Activated CD4-positive, alpha-beta memory T cell treated with anti-CD3 and anti-CD28 coated beads for 36 hours (primary cell): ENCODE measurements at places on chromosomes 11 and 22.

GRCh38 chr11:30317030-30317429 is 5.9 kb upstream of the ARL14EP start:
- no peak for DNase-seq

DNA sequence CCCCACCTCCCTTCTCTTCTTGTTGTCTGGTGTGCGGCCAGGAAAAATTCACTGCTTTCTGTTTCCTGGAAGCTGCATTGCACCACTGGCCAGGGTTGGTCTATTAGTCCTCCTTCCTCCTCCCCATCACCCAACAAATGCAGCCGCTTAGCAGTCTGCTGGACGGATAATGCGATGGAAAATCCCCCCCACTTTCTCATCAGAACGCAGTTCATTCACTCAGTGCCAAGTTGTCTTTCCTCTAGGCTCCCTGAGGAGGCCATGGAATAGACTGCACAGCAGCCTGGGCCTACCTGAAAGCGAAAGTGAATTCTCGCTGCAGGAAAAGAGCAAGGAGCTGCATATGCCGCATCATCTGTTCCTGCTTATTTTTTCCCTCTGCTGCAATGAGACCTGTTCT is 513.6 kb downstream of the METTL15 start:
- DNase-seq: no peak

DNA sequence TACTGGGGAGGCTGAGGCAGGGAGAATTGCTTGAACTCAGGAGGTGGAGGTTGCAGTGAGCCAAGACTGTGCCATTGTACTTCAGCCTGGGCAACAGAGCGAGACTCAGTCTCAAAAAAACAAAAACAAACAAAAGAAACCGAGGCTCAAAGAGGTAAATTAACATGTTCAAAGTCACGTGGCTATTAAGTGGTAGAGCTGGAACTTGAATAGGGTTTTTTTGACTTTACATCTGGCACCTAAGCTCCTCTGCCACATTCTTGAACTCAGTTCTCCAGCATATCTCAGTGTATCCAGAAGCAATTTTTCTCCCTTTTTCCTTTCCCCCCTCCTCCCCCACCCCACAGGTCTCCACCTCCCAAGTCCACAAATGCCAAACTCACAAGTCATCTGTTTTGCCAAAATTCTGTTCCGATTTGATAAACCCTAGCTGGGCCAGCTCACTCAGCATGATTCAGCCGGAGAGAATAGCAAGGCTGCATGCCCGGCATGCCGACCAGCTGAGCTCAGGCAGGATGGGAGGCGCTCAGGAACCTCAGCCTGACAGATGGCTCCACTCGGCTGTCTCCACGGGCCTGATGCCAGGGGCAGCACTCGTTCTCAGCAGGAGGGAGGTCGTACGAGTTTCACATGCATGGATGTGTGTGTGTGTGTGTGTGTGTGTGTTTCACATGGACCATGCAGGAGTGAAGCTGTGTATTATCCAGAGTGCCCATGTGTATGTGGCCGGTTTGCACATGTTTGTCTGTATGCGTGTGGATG is 63.2 kb upstream of the RRAS2 start:
- no peak for DNase-seq

- DNase-seq: no peak
These were observed 226.9 kb downstream of the SNX19 start for GRCh38 chr11:130689222-130689908.

- DNase-seq: no peak
These were observed 1.4 kb downstream of the NARS2 start for GRCh38 chr11:78573271-78573670.

- DNase-seq: no peak
These were observed 4.3 kb downstream of the LARGE2 start for GRCh38 chr11:45926536-45927331.

GRCh38 chr22:50471197-50471847 is 3.5 kb downstream of the SBF1 start:
- DNase-seq: no peak

DNA sequence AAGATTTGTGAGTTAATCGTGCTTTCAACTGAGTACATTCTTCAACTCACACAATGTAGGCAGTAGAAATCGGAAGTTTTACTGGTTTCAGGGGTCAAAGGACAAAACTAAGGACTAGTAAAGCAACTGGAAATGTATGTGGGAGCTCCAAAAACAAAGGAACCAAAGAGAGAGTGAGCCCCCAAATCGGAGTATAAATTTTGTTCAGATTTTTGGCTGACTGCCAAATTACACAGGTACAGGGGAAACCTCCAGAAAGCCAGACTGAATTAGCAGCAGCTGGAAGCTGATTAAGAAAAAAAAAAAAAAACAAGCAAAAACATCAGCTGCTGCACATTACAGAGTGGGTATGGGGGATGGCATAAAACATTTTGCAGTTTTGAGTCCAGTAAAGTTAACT is 75.2 kb upstream of the GNAZ start:
- DNase-seq: no peak

DNA sequence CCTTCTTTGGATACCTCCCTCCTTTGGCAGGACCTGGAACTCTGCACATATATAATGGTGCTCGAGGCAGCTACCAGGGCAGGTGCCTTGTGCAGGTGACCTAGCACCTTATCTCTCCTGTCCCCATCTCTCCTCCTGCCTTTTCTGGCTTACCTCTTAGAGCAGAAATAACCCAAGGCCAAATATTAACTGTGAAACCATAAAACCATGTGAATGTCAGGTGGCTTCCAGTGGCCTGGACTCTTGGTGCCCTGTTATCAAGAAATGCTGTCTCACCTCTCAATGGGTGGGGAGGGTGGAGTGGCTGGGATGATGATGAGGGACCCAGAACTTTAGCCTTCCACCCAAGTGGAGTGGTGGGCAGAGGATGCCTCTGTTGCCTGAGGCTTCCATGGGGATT is 42.9 kb downstream of the YWHAH start:
- DNase-seq: no peak

- peak; percentile 76 for DNase-seq
These were observed 138.8 kb upstream of the SORL1-AS1 start for GRCh38 chr11:121591405-121592033.

DNA sequence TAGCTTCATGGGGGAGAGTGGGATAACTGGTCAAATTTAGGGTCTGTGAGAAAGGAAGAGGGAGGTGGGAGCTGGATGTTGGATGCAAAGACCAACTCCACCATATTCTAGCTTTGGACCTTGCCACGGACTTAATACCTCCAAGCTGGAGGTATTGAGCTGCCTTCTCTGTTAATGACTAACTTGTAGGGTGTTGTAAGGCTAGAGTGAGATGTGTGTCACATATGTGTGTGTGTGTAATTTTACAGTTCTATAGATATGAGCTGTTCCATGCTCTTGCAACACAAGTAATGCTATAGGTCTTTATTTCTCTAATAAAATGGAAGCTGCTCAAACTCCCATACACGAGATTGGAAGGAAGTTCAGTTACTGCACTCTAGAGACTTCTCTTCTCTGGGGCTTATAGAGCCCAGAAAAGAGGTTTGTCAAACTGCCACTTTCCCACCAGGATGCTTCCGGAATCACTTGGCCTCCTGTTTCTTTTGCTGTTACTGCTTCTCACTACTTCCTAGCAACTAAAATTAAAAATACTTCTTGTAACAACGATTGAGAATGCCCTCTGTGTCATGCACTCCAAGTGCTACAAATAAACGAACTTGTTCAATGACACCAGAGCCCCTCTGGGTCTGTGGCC is 16.0 kb upstream of the FJX1 start:
- DNase-seq: no peak

- DNase-seq: no peak
These were observed 602 bp upstream of the AQP11 start for GRCh38 chr11:77589181-77589520.

DNA sequence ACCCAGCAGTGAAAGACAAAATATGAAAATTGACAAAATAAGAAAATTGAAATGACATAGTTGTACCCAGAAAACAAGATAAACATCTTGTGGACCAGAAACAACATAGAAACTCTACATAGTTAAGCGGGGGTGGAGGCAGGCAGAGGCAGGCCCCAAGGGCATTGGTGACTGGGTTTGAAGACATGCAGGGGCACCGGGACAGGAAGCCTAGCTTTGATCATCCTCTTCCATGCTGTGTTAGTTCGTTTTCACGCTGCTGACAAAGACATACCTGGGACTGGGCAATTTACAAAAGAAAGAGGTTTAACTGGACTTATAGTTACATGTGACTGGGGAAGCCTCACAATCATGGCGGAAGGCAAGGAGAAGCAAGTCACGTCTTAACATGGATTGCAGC is 33.5 kb upstream of the CRTAM start:
- peak; percentile 17 for DNase-seq

DNA sequence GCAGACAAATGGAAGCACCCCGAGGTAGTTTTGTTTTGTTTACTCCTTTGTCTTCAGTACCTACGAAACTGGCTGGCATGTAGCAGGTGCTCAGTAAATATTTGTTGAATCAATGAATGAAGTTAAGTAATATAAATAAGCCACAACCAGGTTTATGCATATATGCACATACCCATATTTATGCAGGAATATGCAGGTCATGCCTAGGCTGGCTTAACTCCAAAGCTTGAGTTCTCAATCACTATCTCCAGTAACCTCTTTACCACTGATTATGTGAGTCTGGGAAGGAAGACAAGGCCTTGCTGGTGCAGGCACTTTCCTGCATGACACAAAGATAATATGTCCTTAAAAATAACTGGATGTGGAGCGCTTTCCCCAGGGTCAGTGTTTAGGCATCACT is 27.5 kb downstream of the ARL14EP start:
- no peak for DNase-seq

GRCh38 chr11:3123305-3123704 is 41.8 kb downstream of the OSBPL5 start:
- DNase-seq: no peak

- no peak for DNase-seq
These were observed 27.0 kb downstream of the P4HA3 start for GRCh38 chr11:74284466-74284865.

DNA sequence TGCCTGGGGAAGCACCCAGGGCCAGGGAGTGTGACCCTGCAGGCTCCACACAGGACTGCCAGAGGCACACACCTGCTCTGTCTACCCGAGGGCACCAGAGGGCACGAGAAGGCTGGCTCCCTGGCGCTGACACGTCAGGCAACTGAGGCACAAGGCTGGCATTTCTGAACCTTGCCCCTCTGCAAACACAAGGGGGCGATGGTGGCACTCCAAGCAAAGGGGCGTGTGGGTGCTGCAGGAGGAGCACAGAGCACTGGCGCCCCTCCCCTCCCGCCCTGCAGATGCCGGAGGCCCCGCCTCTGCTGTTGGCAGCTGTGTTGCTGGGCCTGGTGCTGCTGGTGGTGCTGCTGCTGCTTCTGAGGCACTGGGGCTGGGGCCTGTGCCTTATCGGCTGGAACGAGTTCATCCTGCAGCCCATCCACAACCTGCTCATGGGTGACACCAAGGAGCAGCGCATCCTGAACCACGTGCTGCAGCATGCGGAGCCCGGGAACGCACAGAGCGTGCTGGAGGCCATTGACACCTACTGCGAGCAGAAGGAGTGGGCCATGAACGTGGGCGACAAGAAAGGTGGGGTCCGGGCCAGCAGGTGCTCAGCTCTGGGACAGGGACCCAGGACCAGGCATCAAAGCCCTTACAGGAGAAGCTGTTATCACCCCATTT is 20.8 kb upstream of the TXNRD2 start:
- peak; percentile 78 for DNase-seq

GRCh38 chr11:123404676-123405075 is 25.4 kb upstream of the GRAMD1B start:
- DNase-seq: no peak
